ENCODE measurements at places on chromosomes 12 and 14.

- no peak for DNase-seq
Measured at GRCh38 chr12:130633771-130634170, 82.3 kb downstream of the RIMBP2 start.

DNA sequence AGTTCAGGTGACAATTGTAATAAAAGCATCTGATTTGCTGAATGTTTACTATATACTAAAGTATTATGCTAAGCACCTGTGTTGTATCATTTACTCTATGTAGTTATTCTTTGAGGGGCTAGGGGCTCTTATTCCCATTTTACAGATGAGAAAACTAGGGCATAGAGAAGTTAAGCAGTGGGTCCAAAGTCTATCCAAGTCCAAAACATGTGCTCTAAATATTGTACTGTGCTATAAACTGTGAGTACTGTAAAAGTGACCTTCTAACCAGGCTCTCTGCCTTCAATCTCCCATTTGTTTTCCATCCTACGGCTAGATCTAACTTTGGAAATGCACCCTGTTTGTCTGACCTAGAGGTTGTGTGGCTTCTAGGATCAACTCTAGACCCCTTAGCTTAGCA, 9.0 kb downstream of the ACVR1B start:
- DNase-seq, result no peak

DNA sequence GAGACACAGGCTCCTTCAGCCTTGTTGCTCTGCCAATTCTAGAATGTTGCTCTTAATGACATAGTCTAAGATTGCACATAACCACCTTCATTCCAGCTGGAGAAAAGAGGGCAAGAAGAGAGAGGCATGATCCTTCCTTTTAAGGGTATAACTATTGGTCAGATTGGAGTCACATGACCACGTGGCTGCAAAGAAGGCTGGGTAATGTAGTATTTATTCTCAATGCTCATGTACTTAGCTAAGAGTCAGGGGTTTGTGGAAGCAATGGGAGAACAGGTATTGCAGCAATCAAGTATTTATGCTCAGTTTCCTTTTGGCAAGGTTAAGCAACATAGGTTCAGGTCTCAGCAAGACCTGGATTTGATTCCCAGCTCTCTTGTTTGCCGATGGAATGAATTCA, 298.8 kb upstream of the TBX3 start:
- no peak for DNase-seq

DNA sequence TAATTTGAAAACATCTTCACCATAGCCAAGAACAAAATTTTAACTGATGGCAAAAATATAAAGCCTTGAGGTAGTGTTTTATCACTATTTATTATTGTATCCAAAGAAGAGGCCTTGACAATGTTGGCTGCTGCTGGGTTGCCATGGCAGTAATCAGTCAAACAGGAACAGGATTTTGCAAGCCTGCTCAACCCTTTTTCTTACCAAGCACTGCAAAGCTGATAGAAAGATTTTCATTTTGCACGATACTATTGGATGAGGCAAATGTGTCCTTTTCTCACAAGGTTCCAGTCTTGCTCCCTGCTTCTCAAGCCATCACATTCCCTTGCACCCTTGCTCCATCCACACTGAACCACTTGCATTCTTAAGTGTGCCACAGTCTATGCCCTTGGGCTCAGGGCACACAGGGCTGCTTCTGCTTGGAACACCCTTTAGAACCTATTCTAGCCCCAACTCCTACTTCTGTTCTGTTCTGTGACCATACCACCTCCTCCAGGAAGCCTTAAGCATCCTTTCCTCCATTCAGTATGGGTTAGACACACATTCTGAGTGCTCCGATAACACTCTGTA, 76.5 kb upstream of the AMIGO2 start:
- DNase-seq, result peak; percentile 69

DNA sequence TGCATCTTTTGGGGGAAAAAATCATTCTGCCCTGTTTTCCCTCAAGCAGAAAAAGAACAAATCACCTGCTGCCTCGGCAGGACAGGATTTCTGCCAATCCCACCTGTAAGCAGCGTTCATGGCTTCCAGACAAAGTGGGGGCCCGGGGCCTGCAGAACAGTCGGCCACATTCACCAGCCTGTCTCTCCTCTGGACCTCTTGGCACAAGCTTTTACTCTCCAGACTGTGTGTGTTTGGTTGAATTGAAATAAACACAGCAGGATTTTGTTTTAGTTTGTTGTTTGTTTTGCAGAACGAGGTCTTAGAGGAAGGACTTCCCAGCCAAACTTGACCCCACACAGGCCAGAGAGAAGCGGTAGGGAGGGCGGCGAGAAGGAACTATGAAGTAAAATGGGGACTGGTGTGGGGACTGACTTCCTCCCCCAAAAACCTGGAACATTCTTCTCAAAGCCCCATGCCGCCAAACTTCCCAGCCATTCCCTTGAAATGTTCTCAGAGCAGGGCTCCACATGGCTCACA, 41.7 kb upstream of the FOS start:
- no peak for DNase-seq

DNA sequence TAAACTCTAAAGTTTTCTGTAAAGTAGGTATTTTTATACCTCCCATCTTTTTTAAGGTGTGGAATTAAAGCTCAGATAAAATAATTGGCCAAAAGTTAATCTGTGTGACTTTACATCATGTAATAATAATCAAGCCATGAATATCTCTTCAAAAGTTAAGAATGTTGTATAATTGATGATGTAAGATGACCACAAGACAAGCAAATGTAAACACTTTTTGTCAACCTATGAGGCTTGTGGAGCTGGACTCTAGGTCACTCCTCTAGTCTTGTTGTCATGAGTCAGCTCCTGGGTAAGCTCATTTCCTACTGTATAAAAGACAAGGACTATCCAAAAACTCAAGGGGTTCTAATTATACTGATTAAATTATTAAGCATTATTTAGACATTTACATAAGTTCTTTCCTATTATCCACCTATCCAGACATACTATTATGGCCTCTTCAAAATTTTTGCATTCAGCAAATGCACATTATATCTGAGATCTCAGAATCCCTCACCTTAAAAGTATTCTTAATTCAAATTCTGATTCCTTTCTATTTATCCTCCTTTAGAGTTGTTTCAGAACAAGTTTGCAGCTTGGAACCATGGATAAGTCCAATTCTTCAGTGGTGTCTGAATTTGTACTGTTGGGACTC, at the start of gene OR4K5:
Gene OR4K5 (plus strand): TSS at position 587 of the 637 bp plus-strand sequence. CDS start 0 bp downstream, at position 587.
- DNase-seq, result no peak

DNA sequence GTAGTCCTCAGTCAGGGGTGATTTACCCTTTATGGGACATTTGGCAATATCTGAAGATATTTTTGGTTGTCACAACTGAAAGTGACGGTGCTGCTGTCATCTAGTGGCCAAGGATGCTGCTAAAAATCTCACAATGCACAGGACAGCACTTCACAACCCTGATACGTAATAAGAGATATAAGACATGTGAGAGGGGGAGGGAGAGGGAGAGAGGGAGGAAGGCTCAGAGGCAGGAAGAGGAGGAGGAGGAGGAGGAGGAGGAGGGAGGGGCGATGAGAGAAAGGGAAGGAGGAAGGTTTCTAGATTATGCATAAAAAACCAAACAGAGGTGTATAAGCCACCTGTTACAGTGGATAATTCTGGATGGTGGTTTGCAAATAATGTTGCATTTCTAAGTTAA, 14.3 kb downstream of the MYL2 start:
- DNase-seq, result no peak

DNA sequence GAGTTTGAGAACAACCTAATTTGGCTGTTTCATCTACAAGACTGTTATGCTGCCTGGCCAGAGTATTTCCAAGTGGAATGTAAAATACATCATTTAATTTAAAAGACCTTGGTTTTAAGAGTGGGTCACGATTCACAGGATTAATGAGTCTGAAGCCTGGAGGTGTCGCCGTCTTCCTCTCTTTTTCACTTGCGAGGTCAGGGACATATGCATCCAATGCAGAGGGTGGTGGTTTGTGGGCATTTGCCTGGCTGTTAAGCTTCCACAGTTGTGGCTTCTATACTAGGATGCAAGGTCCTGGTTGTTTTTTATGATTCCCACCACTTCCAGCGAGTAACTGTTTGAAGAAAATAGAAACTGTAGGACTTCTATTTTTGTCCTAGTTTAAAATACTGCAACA, 22.8 kb upstream of the RASSF3 start:
- DNase-seq, result no peak

DNA sequence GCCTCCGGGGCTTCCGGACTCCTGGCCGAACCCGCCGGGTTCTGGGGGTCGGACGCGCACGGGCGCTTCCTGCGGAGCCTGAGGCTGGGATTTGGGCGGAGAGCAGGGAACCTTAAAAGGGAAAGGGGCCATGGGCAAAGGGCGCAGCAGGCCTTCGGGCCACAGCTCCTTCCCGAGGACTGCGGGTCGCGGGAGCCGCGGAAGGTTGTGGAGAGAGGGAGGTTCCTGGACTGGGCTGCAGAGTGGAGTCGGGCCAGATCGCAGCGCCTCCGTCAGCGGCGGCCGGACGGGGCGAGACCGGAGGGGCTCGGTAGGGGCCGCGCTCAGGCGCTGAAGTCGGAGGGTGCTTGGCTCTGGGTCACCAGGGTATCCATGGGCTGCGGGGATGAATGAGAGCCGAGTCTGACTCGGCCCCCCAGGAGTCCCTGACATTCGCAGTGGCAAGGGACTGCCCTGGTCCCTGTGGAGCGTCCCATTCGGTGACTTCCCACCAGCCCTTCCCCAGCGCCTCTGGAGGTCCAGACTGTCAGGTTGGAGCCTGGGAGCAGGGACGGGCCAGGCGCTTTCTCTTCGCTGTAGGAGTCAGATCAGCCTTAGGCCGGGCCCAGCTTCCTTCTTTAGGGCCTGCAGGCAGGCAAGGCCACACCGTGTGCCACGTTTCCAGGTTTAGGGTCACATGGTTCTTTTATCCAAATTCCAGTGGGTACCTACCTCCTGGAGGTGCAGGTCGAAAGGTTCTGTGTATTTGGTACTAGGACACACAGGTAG, 938 bp upstream of the SLC25A29 start:
- no peak for DNase-seq

DNA sequence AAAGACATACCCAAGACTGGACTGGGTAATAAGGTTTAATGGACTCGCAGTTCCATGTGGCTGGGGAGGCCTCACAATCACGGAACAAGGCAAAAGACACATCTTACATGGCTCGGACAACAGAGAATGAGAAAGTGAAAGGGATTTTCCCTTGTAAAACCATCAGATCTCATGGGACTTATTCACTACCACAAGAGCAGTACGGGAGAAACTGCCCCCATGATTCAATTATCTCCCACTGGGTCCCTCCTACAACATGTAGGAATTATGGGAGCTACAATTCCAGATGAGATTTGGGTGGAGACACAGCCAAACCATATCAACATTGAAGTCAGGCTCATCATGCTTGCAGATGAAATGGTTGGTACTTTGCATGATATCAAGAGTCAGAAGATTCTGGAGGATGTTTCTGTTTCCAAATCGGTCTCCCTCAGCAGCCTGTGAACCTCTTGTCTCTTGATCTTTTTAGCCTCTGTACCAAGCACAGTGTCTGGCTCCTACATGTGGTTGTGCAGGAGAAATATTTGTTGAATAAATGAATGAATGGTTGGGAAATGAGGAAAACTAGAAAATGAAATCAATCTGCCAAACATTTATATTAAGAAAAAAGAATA, 98.6 kb downstream of the VRK1 start:
- DNase-seq, result no peak

- no peak for DNase-seq
Measured at GRCh38 chr12:75705749-75706711, 194.6 kb upstream of the KRR1 start.

DNA sequence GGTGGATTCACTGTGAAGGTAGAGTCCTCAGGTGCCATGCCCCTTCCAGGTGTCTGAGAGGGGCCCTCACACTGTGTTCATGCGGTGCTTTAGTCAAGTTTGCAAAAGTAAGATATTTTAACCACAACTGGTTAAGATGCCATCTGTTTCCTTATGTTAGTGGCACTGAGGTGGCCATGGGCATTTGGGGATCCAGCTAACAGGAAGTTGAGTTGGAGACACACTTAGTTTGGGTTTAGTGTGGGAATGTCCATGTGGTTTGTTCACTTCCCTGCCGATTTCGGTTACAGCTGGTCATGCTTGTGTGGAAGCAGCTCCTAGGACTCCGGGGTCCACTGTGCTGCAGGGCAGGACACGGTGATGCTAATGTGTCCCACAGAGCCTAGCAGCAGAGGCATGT, 17.3 kb upstream of the ABHD12B start:
- DNase-seq, result no peak

- DNase-seq, result no peak
Measured at GRCh38 chr14:51430633-51431032, 190.6 kb downstream of the TMX1 start.

DNA sequence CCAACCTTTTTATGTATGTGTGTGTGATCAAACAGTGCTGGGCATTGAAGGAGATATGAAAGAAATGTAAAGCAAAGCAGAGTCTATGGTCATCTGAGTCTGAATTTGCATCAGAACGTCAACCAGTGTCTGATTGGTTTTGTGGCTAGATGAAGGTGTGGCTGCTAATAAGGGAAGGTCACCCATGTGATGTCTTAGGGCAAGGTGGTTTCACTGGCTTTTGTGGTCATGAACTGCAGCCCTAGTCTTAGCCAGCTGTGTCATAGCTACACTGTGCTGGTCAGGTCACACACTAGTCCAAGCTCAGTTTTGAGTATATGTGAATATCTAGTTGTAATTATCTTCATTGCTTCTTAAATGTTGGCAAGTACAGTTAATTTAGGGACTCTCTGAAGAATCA, 105.8 kb downstream of the TGFB3 start:
- no peak for DNase-seq

GRCh38 chr14:23115918-23116317, 3.1 kb downstream of the CEBPE start:
- DNase-seq, result no peak

DNA sequence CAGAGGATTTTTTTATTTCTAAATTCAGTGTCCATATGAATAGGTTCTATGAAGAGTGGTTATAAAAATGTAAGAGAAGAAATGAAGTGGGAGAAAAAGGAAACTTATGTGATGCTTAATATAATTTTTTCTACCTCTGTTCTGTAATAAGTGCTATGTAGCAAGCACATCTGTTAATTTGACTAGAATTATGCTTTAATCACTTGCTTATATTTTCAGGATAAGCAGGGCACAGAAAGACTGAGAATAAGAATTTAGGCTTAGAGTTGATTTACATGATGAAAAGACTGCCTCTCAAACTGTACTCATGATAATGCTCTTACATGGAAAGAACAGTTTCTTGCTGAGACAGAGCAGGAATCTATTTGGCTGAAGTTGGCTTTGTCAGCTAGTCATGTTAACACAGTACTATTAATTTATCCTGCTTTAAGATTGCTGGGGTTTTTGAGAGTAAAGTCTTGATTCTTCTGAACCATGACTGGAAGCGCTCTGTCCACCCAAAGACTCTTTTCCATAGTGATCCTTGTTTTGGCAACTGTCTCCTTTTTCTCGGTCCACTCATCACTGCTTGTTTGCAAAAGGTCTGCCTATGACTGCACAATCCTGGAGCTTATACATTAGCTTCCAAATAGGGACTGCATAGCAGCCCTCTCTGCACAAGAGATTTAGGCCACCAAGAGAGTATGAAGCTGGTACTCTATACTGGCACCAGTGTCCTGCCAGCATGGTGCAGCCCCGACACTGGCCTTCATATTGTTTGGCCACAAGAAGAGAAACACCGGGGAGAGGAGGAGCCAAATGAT, 98.8 kb downstream of the AKAP6 start:
- DNase-seq, result no peak

GRCh38 chr12:19819231-19819630, 379.9 kb downstream of the AEBP2 start:
- peak; percentile 83 for DNase-seq

- DNase-seq, result no peak
Measured at GRCh38 chr12:132393991-132394949, 64.9 kb upstream of the GALNT9 start.

GRCh38 chr12:96473394-96474093, 15.8 kb upstream of the CFAP54 start:
- no peak for DNase-seq

- DNase-seq, result no peak
Measured at GRCh38 chr14:75495882-75496281, 26.4 kb upstream of the BATF start.
